RWPE2 (cell line): ENCODE measurements at places on chromosomes 7 and 10.
A peak's percentile ranks its signal among the peaks of the same experiment; 100 is the strongest.

- no peak for DNase-seq
Measured at GRCh38 chr10:68856352-68856751, 29.0 kb downstream of the STOX1 start.

GRCh38 chr7:17239046-17239445 is 59.4 kb upstream of the AHR start:
- no peak for DNase-seq

- no peak for DNase-seq
Measured at GRCh38 chr10:127738512-127739424, 1.8 kb downstream of the FOXI2 start.

DNA sequence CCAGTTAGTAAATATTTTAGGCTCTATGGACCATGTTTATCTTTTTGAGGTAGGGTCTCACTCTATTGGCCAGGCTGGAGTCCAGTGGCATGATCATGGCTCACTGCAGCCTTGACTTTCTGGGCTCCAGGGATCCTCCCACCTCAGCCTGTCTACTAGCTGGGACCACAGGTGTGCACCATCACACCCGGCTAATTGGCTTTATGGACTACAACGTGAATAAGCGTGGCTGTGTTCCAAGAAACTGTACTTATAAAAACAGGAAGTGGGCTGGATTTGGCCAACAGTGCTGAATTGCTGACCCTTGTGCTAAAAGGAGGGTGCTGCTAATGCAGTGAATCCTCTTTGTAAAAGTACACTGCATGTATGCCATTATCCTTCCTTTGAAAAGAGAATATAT is 111.7 kb upstream of the CDK13 start:
- DNase-seq, result no peak

DNA sequence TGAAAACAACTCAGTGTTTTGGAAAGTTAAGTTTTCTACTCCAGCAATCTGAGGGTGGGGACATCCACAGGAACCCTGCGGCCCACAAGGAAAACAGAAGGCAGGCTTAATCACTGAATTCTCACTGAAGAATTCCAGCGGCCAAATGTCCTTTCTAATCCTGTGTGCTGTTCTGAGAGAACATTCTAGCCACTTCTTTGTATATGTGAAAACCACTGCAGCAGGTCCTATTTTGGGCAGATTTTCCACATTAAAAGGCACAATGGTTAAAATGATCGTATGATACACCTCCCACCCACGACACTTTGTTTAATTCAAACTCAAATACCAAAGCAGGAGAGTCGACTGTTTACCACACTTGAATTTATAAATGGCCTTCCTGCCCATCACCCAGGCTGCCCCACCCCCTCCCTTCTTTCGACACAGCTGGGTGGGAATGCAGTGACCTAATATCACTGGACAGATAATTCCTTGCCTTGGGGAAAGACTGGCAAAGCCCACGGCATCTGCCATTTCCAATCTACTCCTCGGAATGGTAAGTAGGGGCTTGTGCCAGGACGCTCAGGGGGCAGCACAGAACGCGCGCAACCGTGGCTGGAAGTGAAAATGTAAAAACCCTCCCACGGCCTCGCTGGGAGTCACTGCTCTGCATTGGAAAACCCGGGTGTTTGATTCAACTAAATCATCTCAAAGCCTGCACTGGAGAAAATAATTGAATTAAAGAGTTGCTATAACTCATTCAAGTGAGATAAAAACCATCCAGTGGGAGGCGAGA is 67.0 kb downstream of the CTBP2 start:
- DNase-seq, result no peak

DNA sequence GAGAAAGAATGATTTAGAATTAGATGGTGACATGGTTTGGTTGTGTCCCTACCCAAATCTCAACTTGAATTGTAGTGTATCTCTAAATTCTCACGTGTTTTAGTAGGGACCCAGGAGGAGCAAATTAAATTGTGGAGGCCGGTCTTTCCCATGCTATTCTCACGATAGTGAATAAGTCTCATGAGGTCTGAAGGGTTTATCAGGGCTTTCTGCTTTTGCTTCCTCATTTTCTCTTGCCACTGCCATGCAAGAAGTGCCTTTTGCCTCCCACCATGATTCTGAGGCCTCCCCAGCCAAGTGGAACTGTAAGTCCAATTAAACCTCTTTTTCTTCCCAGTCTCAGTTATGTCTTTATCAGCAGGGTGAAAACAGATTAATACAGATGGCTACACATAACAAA is 167.4 kb upstream of the SVIL start:
- DNase-seq, result no peak

- DNase-seq, result no peak
Measured at GRCh38 chr10:13352519-13352918, 4.4 kb upstream of the SEPHS1 start.

GRCh38 chr7:100546926-100547800 is 8.2 kb downstream of the AGFG2 start:
- no peak for DNase-seq

DNA sequence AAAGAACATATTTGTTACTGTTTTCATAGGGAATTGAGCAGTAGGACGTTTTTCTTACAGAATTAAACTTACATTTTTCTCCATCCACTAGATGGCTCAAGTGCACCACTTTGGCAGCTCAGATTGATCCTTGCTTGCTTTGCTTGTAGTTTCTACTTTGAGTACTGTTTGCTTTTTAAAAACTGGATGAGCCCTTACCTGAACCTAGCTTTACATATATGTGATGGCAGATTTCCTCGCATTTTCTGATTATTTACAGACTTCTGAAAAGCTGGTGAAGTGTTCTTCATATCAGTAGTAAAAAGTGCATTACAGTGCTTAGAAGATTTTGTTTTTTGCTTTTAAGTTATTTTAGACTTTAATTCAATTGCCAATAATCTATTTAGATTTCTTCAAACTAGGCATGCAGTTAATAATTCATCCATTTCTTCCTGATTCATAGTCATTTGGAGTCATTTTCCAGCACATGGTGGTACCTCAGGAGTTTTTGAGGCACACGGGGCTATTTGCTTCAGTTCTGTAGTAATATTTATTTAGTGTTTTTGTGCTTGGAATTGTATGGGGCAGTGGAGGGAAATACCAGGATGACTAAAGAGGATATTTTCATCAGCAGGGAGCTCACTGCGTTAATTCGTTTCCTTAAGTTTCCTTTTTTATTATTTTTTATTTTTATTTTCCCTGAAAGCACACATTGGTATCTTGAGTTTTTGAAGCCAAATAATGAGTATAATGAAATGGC is 57.3 kb downstream of the MAPK8 start:
- DNase-seq, result no peak

GRCh38 chr7:136139417-136139816 is 162.3 kb upstream of the MTPN start:
- DNase-seq, result no peak

DNA sequence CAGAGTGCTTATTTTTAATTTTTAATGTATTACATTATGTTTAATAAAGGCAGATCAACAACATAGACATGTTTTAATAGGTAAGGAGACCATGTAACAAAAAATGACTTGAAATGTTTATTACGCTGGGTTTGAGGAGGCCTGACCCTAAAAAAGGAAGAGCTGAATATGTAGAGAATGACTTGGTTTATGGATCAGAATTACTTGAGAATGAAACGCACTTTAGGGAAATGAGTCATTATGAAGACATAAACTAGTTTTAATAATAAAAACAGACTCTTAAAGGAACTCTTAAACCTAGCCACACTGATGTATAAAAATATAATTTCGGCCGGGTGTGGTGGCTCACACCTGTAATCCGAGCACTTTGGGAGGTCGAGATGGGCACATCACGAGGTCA is 56.5 kb downstream of the CTTNBP2 start:
- no peak for DNase-seq

GRCh38 chr10:44922796-44923545 is 11.8 kb downstream of the TMEM72 start:
- no peak for DNase-seq

DNA sequence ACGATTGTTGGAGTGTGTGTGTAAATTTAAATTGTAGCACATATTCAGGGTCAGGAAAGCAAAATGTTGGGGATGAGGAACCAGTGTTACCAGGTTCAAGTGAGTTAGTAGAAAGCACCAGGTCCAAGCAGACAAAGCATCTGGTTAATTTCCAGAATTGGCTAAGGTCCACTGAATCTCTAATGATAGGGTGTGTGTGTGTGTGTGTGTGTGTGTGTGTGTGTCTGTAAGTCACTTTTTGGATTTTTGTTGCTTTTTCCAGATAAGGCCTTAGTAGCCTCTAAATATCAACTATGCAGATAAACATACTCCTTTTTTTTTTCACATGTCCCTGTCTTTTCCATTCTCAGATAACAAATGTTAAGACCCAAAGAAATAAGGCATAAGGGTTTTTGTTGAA is 36.6 kb upstream of the FMC1 start:
- no peak for DNase-seq

DNA sequence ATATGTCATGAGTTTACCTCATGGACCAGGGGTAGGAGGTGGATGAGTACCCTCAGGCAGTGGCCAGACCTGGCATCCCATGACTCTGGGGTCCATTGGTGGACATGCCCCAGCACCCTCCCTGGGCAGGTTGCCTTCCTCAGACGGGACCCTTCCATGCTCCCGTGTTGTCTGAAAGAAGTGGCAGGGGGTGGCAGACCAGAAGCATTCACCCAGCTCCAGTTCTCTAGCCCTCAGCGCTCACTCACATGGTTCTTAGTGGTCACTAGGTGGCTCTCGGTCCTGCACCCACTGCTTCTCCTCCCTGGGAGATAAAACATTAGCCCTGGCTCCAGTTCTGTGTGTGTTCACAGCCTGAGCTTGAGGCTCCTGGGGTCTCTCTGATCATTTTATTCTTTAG is 6.0 kb downstream of the RBP3 start:
- peak; percentile 52 for DNase-seq

GRCh38 chr7:45509222-45509621 is 64.9 kb upstream of the ADCY1 start:
- no peak for DNase-seq

DNA sequence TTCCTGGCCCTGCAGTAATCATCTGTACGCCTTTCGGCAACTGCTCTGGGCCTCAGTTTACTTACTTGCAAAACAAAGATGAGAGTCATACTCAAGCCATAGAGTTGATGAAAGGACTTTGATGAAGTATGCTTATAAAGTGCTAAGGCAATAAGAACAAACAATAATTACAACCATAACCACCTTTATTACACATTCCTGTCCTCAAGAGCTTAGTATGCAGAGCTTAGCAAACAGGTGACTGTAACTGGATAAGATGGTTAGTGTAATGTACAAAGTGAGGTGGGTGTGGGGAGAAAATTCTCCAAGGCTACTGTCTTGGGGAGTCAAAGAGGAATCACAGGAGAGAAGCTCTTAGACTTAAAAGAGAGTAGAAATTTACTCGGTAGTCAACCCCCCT is 117.0 kb upstream of the AFAP1L2 start:
- no peak for DNase-seq

DNA sequence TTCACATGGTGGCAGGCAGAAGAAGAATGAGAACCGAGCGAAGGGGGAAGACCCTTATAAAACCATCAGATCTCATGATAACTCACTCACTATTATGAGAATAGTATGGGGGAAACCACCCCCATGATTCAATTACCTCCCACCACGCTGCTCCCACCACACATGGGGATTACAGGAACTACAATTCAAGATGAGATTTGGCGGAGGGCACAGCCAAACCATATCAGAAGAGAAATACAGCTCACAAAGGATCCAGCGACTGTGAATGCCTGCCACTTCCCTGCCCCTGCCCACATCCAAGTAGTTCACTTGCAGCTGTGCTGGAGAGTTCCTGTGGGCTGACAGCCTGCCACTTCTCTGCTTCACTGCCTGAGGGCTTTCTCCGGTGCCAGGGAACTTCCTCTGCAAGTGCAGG is 148.7 kb downstream of the C7orf25 start:
- DNase-seq, result no peak

GRCh38 chr7:41730668-41731067 is 27.8 kb upstream of the INHBA start:
- no peak for DNase-seq

- DNase-seq, result no peak
Measured at GRCh38 chr7:38463277-38464225, 167.6 kb downstream of the AMPH start.

GRCh38 chr10:132394201-132394811 is 2.7 kb upstream of the PWWP2B start:
- DNase-seq, result no peak

- no peak for DNase-seq
Measured at GRCh38 chr7:100483090-100483721, 521 bp upstream of the NYAP1 start.

DNA sequence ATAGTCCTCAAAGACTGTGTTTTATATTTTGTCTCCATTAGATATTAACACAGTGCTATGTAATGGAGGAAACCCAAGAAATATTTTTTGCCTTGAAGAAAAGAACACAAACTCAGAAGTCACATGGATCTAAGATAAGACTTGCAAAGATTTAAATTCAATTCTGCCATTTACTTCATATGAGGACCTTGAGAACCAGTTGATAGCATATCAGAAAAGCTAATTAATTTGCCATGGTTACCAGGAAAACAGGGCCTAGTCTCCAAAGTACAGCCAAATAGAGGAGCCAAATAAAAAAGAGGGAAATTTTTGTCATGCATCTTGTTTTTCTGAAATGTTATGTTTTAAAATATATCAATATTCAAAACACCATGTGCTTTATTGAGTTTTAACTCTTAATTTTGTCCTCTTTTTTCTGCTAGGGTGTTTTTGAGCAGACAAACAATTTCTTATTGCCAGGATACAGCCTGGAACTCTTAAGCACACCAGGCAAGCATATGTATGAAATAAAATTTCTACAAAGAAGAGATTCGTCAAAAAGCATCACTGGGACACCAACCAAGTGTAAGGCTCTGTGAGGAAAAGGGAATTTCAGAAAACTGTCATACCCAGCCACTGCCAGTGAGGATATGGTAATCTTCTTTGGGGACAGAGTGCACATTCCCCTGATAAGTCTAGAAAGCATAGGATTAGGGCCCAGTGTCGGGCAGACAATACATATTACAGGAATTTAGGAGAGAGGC is 10.6 kb upstream of the TOMM7 start:
- no peak for DNase-seq

- no peak for DNase-seq
Measured at GRCh38 chr7:71290452-71290851, 158.5 kb downstream of the GALNT17 start.

DNA sequence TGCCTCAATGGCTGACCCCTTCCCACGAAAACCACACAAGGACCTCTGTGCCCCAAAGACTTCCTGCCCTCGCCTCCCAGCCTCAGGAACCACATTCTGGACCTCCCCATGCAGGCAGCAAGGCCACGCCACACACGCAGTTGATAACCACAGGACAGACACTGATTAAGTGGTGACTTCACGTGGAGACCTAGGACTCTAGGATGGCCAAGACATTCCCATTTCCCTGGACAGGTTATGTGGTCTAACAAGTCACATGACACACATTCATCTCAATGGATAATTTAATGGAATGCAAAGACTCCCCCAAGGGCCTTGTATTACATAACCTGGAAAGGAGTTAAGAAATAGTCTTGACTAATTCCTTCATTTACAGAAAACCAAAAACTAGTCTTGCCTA is 110.2 kb downstream of the LARP4B start:
- DNase-seq, result no peak

GRCh38 chr7:7246223-7246622 is 63.9 kb downstream of the C1GALT1 start:
- DNase-seq, result no peak
